ENCODE measurements at places on chromosomes 5 and 9.

GRCh38 chr9:82923092-82923911 is 139.6 kb downstream of the RASEF start:
- no peak for DNase-seq

DNA sequence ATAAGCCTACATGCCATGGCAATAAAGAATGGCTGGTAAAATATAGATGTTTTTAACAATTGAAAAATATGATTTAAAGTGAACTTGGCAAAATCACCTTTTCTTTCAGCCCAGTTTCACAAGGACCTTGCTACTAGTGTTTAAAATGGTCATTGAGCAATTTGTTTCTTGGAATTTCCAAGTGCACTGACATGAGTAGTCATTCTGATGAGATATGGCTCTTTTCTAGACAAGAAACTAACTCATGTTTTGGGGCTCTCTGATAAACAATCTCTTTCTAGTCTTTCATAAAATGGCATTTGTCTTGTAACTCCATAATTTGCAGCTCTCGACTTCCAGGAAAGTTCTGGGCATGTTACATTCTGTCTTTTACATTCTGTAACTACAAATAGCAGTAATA is 176.8 kb downstream of the NR2F1-AS1 start:
- no peak for DNase-seq

- DNase-seq = no peak
Observed at GRCh38 chr5:177023303-177023664, 788 bp downstream of the ZNF346 start.

DNA sequence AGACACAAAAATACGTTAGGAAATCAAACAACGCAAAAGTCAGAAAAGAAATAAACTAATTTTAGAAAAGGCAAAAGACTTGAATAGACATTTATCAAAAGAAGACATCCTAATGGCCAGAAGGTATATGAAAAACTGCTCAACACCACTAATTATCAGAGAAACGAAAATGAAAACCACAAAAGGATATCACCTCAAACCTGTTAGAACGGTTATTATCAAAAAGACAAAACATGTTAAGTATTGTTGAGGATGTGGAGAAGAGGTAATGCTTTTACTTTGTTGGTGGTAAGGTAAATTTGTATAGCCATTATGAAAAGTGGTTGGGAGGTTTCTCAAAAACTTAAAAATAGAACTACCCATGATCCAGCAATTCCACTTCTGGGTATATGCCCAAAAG is 230.0 kb upstream of the RGMB start:
- DNase-seq = no peak

DNA sequence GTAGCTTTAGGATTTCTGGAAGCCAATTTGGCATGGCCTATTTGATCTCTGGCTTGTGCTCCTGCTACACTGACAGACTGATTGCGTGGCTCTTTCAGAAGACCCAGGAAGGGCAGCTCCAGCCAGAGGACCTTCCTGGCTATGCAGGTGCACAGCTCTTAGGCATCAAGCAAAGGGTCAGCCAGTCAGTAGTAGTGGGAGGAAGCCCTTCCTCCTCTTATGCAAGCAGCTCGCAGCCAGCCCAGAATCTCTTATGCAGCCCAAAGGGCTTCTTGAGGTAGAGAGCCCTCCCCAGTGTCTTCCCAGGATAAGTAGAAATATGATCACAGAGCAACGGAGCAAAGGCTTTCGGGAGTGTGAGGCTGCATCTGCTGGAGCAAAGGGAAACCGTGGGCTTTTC is 43.2 kb downstream of the SLC36A1 start:
- DNase-seq = no peak

- DNase-seq = no peak
Observed at GRCh38 chr5:140883373-140883772, 1.4 kb downstream of the PCDHA13 start.

GRCh38 chr5:60529001-60529400 is 171.0 kb downstream of the DEPDC1B start:
- DNase-seq = no peak

- DNase-seq = no peak
Observed at GRCh38 chr5:111488353-111488752, 24.0 kb downstream of the STARD4 start.

DNA sequence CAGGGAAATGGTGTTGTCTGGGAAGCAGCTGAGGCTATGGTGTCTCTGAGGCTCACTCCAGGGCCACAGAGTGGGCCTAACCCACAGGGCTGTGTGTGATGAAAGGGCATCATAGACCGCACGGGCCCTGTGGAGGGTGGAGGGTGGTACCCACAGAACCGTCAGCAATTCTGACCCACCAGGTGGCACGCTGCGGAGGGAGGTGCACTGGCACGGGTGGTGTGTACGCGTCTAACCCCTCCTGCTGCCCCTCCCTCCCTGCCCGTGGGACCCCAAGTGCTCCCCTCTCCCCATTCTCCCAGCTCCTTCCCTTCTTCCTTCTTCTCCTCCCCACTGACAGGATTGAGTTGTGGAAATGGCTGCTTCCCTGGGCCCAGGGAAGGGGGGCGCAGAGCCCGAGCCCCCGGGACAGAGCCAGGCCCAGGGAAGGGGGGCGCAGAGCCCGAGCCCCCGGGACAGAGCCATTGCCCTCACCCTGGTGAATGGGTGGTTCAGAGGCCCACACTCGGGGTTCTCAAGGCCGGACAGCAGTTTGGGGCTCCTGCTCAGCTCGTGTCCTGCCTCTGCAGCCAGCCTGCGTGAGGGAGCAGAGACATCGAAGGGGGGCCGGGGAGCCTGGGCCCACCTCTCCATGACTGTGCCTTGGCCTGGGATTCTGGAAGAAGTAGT is 6.8 kb downstream of the LCN10 start:
- no peak for DNase-seq

GRCh38 chr9:31908891-31909480 is 475.5 kb upstream of the ACO1 start:
- no peak for DNase-seq

DNA sequence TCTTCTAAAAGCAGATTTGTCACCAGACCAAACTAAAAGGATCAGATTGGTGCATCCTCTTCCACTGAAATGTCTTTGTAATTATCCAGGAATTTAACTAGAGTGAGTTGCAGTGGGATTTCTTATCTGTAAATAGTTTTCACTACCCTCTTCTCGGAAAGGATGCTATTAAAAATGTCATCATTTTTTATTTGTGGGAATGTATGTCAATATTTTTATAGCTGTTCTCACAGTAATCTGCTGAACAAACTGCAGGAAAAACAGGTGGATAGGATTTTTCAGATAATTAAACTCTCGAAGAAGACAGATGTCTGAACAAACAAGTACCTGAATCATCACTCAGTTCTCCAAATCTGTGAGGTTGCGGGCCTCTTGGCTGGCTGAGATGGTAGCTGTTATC is 62.7 kb downstream of the RAB14 start:
- DNase-seq = no peak

DNA sequence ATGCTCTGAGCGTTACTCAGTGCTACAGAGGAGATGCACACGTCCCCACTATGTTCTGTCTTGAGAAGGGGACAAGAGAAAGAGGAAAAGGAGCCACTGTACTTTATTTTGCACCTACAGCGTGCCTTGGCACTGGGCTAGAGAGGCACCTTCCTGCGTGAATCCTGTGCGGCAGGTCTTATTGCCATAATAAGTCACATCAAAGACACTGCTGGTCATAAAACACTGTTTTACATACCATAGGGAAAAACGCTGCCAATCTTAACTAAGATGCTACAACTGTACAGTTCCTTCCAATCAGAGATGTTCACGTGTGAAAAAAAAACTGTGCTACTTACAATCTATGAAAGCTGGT is 48.1 kb downstream of the NEURL1B start:
- DNase-seq = no peak

GRCh38 chr5:133430095-133430494 is 182.2 kb downstream of the FSTL4 start:
- DNase-seq = no peak

- DNase-seq = peak; percentile 82
Observed at GRCh38 chr5:125870256-125870655, 553.0 kb upstream of the GRAMD2B start.

- no peak for DNase-seq
Observed at GRCh38 chr5:176355400-176356178, 6.0 kb downstream of the KIAA1191 start.

DNA sequence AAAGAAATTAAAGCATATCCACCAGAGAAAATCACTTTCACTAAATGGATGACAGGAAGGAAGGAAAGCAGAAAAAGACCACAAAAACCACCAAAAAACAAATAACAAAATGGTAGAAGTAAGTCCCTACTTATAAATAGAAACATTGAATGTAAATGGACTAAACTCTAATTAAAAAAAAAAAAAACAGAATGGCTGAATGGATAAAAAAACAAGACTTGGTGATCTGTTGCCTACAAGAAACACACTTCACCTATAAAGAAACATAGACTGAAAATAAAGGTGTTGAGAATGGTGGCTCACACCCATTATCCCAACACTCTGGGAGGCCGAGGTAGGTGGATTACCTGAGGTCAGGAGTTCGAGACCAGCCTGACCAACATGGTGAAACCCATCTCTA is 122.9 kb downstream of the HMHB1 start:
- DNase-seq = no peak

GRCh38 chr5:119367502-119368237 is 11.9 kb downstream of the TNFAIP8 start:
- DNase-seq = no peak

DNA sequence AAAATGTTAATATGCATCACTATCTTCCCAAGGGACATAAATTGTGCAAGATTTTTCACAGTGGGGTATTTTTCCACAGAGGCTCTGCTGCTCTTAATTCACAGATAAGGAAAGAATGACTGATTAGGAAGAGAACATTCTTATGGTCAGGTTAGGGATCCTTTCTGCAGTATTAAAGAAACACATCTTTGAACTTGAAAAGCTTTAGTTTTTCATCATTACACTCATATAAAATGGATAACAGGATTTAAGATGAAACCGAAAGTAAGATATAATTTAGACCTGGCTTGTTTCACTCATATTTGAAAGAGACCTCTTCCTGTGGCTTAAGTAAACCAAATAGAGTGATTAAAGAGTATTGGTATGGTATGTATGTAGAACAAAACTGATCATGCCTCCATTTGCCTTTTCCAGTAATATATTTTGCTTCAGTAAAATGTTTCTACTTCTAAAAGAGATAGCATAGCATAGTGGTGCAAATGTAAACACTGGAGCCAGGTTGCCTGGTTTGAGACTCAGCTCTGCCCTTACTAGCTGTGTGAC is 160.0 kb downstream of the PRR16 start:
- peak; percentile 54 for DNase-seq

DNA sequence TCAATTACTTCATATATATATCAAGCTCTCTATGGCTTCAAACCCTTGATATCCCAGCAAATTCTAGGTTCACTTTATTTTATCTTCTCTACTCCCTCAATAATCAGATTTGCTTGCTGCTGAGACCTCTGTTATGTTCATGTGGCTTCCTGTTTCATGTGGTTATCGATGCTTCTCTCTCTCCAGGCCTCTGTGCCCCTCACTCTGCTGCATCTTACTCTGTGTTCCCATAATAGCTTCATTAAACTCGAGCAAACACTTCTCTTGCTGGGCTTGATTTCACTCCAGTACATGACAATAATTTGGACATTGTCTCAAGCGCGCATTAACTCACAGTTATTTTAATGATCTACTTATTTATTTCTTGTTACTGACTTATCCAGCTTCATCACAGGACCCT is 798.8 kb downstream of the CDH9 start:
- no peak for DNase-seq

- DNase-seq = peak; percentile 81
Observed at GRCh38 chr5:10789021-10789420, 28.0 kb upstream of the DAP start.

GRCh38 chr9:70551396-70551795 is 136.9 kb upstream of the KLF9 start:
- DNase-seq = no peak

DNA sequence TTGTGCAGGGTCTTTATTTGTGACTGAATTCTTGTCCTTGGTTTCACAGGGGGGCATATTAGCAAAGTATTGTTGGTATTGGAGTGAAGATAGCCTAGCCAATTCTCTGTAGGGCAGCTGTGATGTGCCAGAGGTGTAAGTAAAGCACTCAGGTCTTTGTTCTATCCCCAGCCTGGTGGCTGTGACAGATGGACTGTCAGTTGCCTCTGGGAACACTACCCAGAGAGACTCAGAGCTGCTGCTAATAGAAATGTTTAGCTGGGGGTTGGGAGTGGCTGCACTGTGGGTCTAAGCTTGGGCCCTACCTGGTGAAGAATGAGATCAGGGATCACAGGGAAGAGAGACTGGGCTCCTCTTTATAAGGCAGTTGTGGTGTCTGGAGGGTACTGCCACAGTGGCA is 1006.5 kb upstream of the TYRP1 start:
- no peak for DNase-seq

GRCh38 chr5:2997179-2997578 is 245.7 kb upstream of the IRX2 start:
- DNase-seq = no peak

- DNase-seq = no peak
Observed at GRCh38 chr5:135584276-135584675, 5.5 kb upstream of the CXCL14 start.

DNA sequence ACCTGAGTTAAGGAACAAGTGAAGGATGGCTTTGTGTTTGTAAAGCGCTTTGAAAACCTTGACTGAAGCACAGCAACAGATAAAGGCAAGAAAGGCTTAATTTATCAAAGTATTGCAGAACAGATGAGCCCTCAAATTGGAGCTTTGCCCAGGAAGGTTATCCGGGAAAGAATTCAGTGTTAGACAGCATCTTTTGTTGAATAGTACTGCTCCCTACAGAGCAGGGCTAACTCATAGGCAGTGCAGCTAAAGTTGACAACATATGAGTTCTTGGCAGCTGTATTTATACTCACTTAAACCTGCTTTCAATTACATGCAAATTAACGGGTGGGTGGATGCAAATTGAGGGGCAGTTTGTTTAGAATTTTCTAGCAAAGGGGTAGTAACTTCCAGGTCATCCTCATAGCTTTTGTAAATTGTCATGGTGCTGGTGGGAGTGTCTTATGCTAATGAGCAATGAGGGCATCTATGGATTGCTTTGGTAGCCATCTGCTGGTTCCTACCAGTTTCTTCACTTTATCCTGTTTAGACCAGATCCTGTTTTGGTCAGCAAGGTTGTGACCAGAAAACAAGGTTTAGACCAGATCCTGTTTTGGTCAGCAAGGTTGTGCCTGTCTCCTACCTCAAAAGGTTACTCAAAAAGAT is 105.8 kb downstream of the GDA start:
- DNase-seq = no peak

GRCh38 chr5:60483050-60483449 is 216.9 kb downstream of the DEPDC1B start:
- DNase-seq = peak; percentile 45

DNA sequence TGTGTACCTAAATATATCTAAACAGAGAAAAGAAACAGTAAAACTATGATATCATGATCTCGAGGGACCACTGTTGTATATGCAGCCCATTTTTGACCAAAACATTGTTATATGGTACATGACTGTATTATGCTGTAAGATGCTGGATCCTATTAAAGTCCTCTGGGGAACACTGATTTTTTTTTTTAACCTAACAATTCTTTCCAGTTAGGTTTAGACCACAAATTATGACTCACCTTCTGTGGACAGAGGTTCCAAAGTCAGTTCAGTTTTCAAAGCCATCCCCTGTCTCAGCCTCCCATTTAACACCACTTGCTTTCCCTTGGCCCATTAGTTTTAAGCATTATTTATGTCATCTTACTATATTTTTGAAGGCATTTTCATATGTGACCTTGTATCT is 27.1 kb downstream of the TRMO start:
- peak; percentile 33 for DNase-seq
